ENCODE measurements at places on chromosomes 2 and 18. TPM values are rescaled to one million over a fixed set of nuclear protein-coding genes. Genes with fewer than 3 reads are reported as not detected.

GRCh38 chr2:29660201-29660600 lies 261.2 kb downstream of the ALK start:
- no peak for DNase-seq

GRCh38 chr2:42777883-42778805 lies 14.2 kb upstream of the OXER1 start:
- no peak for DNase-seq

GRCh38 chr18:57915248-57915647 lies 112.1 kb upstream of the ATP8B1 start:
- no peak for DNase-seq

GRCh38 chr2:15826273-15826717 lies 114.1 kb upstream of the MYCN start:
- DNase-seq = no peak

NOSTRIN gene
- 11.5 TPM for total RNA-seq

All from left ventricle myocardium superior (tissue), 1 donor.